ENCODE measurements at places on chromosomes 12 and 14.

DNA sequence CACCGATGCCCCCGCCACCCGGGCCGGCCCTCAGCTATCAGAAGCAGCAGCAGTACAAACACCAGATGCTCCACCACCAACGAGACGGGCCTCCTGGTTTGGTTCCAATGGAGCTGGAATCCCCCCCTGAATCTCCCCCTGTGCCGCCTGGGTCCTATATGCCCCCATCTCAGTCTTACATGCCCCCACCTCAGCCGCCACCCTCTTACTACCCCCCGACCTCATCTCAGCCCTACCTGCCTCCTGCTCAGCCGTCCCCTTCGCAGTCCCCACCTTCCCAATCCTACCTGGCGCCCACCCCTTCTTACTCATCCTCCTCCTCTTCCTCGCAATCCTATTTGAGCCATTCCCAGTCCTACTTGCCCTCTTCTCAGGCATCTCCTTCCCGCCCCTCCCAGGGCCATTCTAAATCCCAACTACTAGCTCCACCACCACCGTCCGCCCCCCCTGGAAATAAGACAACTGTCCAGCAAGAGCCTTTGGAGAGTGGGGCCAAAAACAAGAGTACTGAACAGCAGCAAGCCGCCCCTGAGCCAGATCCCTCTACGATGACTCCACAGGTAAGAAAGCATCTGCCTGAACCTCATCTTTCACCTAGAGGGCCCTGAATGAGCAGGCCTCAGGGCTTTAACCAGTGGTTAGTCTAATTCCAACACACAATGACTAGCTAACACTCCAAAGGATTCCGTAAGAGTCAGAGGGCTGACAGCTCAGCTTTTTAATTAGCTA is 851 bp downstream of the YLPM1 start:
- peak; percentile 10 for DNase-seq

DNA sequence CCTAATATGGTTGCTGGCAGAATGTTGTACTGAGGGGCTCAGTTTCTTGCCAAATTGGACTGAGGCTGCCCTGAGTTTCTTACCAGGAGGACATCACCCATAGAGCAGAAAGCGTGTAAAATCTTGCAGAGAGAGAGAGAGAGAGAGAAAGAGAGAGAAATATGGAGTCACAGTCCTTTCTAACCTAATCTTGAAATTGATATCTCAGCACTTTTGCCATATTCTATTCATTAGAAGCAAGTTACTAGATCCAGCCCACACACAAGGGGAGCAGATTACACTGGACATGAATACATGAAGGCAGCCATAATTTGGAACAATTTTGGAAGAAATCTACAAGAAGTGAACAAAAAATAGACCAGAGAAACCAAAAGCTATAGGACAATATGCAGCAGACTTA is 4.1 kb upstream of the CD163L1 start:
- DNase-seq, result no peak

DNA sequence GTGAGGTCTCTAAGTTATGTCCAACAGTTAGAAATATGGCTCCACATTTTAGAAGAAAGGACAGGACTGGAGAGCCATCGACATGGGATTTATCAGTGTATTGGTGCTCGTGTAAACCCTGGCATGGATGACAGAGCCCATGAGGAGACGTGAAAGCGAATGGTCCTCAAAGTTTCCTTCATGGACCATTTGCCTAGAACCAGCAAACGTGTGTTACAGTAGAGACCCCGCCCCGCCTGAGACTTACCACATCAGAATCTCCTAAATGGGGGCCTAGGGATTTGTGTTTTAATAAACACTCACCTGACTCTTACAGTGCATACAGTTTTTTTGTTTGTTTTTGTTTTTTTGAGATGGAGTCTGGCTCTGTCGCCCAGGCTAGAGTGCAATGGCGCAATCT is 12.2 kb downstream of the EVL start:
- DNase-seq, result no peak

GRCh38 chr12:62709311-62709710 is 225.6 kb downstream of the PPM1H start:
- no peak for DNase-seq

GRCh38 chr14:103223818-103224352 is 100.6 kb downstream of the TNFAIP2 start:
- DNase-seq, result no peak

- DNase-seq, result no peak
These were observed 40.5 kb downstream of the ETNK1 start for GRCh38 chr12:22665476-22665875.

- DNase-seq, result no peak
These were observed 39.1 kb downstream of the FGD6 start for GRCh38 chr12:95178136-95178535.
